ENCODE measurements at places on chromosomes 4 and X.

- peak overlapping the region; percentile 98 for H3K4me3 ChIP-seq
- peaks cover 15% of the 10 kb centered on the region for H3K36me3 ChIP-seq
- peaks cover 9% of the 10 kb centered on the region for H3K4me1 ChIP-seq
- no peaks in the 10 kb centered on the region for H3K27me3 ChIP-seq
These were observed 546 bp downstream of the ZRSR2 start for GRCh38 chrX:15790769-15791290.

GRCh38 chr4:61517144-61517543 is 317.0 kb downstream of the ADGRL3 start:
- H3K4me1 ChIP-seq, result no peaks in the 10 kb centered on the region
- H3K4me3 ChIP-seq, result no peak overlapping the region
- H3K27me3 ChIP-seq, result no peaks in the 10 kb centered on the region
- no peak overlapping the region for H3K27ac ChIP-seq
- DNase-seq, result no peak

DNA sequence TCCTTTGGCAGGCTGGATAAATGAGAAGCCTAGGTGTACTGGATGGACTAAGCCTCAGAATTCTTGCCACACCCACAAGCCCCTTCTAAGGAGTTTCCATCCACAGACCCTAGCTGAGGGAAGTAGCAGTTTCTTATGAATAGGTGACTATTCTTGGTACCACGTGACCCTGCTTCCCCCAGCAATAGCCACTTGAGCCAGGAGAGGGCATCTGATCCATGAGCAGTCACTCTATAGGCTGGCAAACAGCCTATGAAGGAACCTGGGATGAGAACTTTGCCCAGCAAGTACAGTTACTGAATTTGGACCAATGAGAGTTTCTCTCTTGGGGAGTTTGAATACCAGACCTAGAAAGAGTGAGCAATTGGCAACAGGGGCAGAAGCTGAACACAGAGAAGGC is 84.0 kb downstream of the RTL9 start:
- H3K36me3 ChIP-seq, result no peaks in the 10 kb centered on the region
- no peak overlapping the region for H3K27ac ChIP-seq
- H3K27me3 ChIP-seq, result peaks cover 81% of the 10 kb centered on the region
- no peak overlapping the region for H3K4me3 ChIP-seq
- H3K4me1 ChIP-seq, result no peaks in the 10 kb centered on the region

DNA sequence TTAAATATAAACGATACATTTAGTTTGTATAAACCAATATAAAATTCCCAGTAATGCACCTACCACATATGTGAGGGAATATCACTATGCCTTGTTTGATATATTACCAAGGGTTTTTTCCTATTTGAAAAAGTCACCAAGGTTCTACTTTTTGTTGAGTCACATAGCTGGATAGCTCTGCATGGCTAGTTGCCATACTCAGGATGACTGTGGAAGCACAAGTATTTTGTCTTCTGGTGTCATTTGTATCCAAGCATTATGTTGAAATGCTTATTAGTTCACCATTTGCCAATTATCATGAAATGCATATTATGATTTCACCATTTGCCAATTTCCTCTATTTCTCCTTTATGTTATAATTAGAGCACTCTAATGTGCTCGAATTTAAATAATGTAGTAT is 162.7 kb upstream of the TTC29 start:
- H3K27me3 ChIP-seq, result no peaks in the 10 kb centered on the region
- no peak for DNase-seq
- no peak overlapping the region for H3K4me3 ChIP-seq
- peaks cover 7% of the 10 kb centered on the region for H3K4me1 ChIP-seq

GRCh38 chr4:25874655-25875054 is 11.9 kb upstream of the SEL1L3 start:
- H3K27ac ChIP-seq, result no peak overlapping the region
- DNase-seq, result no peak
- H3K4me3 ChIP-seq, result no peak overlapping the region
- H3K4me1 ChIP-seq, result no peaks in the 10 kb centered on the region
- H3K36me3 ChIP-seq, result no peaks in the 10 kb centered on the region

DNA sequence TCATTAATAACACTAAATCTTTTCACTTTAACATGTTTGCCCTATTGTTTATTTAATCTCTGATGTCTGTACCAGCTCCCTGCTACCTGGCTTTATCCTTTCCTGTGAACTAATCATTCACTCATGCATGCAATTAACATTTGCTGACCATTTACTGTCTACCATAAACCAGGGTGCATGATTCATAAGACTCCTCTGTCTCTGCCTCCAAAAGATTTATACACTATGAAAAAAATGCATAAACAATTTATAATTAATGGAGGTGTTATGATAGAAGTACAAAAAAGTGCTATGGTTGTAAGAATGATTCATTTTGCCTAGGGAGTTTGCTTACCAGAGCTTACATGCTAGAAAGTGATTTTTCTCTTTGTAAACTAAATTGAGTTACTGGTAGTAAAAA is 24.5 kb upstream of the CPEB2 start:
- H3K36me3 ChIP-seq, result no peaks in the 10 kb centered on the region
- no peaks in the 10 kb centered on the region for H3K4me1 ChIP-seq
- H3K4me3 ChIP-seq, result no peak overlapping the region
- no peaks in the 10 kb centered on the region for H3K27me3 ChIP-seq

GRCh38 chrX:65723706-65724105 is 56.3 kb downstream of the MSN start:
- DNase-seq, result no peak
- H3K27ac ChIP-seq, result peak overlapping the region; percentile 34

DNA sequence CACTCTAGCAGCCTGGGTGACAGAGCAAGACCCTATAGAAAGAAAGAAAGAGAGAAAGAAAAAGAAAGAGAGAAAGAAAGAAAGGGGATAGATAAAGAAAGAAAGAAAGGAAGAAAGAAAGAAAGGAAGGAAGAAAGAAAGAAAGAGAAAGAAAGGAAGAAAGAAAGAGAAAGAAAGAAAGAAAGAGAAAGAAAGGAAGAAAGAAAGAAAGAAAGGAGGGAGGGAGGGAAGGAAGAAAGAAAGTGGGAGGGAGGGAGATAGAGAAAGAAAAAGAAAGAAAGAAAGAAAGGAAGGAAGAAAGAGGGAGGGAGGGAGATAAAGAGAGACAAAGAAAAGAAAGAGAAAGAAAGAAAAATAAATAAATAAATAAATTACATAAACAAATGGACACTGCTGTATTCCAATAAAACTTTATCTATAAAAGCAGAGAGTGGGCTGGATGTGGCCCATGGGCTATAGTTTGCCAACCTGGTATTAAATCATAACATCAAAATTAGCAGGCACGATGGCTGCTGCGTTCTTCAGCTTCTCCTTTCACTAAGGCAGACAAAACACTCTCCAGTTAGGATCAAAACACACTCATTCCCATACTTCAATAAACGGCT is 165.0 kb downstream of the ZNF674 start:
- peaks cover 2% of the 10 kb centered on the region for H3K4me1 ChIP-seq
- no peak for DNase-seq

GRCh38 chrX:22360129-22360528 is 87.4 kb downstream of the CBLL2 start:
- peaks cover 4% of the 10 kb centered on the region for H3K4me1 ChIP-seq
- H3K27me3 ChIP-seq, result no peaks in the 10 kb centered on the region
- DNase-seq, result no peak
- no peak overlapping the region for H3K4me3 ChIP-seq
- no peaks in the 10 kb centered on the region for H3K36me3 ChIP-seq

GRCh38 chr4:53500546-53500945 is 90.7 kb downstream of the LNX1 start:
- H3K27ac ChIP-seq, result no peak overlapping the region
- no peak overlapping the region for H3K4me3 ChIP-seq
- no peak for DNase-seq
- H3K27me3 ChIP-seq, result no peaks in the 10 kb centered on the region
- no peaks in the 10 kb centered on the region for H3K36me3 ChIP-seq

DNA sequence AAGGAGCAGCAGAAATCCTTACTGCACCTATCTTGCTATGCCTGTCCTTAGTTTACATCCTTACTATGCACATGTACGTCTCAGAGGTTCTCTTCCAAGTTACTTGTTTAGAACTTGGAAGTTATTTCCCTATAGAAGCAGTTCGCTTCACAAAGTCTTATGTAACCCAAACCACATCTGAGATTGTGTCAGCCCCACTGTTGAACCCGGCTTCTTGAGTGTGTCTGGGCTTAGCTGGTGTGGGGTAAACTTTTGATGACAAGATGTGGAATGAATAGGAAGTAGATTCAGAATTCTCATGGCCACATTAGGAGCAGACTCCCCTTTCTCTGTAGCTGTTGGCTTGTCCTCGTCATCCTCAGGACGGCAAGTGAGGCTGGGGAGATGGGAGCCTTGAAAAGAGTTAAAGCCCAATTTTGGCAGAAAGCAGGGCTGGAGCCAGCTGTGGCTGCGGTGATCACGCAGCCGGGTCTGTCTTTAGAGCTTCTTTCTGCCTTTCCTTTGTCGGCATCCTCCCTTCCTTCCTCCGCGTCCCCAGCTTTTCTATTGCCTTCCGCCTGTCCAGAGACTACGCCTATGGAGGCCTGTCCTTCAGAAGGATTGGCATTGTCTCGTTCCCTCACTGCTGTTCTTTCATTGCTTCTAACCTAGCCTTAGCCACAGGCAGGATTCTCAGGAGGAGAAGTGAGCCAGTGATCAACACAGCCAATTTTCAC is 23.0 kb upstream of the LIMCH1 start:
- H3K27ac ChIP-seq, result no peak overlapping the region
- H3K4me3 ChIP-seq, result no peak overlapping the region
- H3K4me1 ChIP-seq, result no peaks in the 10 kb centered on the region
- no peaks in the 10 kb centered on the region for H3K27me3 ChIP-seq

- peaks cover 22% of the 10 kb centered on the region for H3K4me1 ChIP-seq
- no peak overlapping the region for H3K27ac ChIP-seq
- H3K36me3 ChIP-seq, result no peaks in the 10 kb centered on the region
- no peak overlapping the region for H3K4me3 ChIP-seq
- no peak for DNase-seq
- no peaks in the 10 kb centered on the region for H3K27me3 ChIP-seq
These were observed 18.4 kb downstream of the SMS start for GRCh38 chrX:21958916-21959315.

DNA sequence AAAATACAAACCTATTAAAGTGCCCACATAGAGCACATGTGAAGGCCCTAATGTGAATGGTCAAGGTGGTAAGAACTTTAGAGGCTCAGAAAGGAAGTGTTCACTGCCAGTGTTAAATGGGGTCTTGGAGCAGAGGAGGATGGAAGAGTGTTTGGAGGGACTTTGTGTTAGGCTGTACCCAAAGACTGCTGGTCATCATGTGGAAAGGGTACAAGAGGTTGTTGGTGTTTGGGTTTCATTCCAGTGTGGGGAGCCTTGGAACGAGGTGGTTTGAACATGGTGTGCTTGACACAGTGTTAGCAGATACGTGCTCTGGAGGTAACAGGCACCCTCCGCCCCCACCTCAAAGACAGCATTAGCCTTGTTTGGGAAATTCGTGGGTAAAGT is 73.1 kb downstream of the RAPGEF2 start:
- peak overlapping the region; percentile 73 for H3K27ac ChIP-seq
- no peaks in the 10 kb centered on the region for H3K36me3 ChIP-seq
- peaks cover 28% of the 10 kb centered on the region for H3K4me1 ChIP-seq
- DNase-seq, result no peak
- H3K27me3 ChIP-seq, result no peaks in the 10 kb centered on the region

DNA sequence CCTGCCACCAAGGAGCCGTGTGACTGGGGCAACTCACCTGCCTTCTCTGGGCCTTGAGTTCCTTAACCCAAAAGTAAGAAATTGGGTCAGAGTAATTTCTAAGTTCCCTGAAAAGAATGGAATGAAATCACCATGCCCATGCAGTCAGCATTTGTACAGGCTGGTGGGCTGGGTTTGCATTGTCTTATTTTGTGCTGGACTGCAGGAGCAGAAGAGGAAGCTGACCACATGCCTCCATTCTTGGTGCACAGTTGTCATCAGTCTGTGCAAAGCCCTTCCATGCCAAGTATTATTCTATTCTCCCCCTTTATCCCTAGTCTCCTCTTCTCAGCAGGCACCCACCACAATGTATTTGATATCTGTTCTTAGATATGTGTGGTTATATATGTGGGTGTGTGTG is 56.3 kb downstream of the FHDC1 start:
- H3K27ac ChIP-seq, result no peak overlapping the region
- no peak for DNase-seq
- no peak overlapping the region for H3K4me3 ChIP-seq
- H3K4me1 ChIP-seq, result no peaks in the 10 kb centered on the region

DNA sequence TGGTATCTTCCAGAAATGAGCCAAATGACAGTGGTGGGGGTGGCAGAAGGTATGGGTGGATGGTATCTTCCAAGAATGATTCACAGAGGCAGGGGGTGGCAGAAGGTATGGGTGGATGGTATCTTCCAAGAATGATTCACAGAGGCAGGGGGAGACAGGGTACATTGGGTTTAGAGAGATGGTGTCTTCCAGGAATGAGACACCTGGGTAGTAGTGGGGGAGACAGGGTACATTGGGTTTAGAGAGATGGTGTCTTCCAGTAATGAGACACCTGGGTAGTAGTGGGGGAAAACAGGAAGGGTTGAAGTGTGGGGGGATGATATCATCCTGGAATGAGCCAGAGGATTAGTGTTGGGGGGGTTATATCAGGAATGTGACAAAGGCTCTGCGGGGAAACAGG is 62.0 kb downstream of the MAOA start:
- no peak overlapping the region for H3K4me3 ChIP-seq
- DNase-seq, result no peak
- H3K4me1 ChIP-seq, result no peaks in the 10 kb centered on the region
- H3K27ac ChIP-seq, result no peak overlapping the region
- H3K27me3 ChIP-seq, result no peaks in the 10 kb centered on the region

DNA sequence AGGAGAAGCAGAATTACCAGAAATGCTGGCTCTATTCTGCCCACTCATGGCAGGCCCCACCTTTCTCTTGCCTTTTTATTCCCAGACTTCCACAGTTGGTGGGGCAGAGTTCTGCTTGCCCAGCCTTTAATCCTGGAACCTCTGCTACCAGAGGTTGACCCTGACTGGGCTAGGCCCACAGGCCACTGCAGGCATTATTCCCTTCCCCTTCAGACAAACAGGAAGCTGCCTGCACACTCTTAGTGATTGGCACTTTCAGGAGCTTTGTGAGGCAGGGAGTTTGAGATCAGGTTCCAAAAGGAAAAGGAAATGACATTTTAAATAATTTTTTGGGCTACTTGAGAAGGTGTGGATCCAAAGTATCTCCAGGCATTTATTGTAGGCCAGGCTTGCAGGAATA is 18.8 kb downstream of the MSN start:
- no peaks in the 10 kb centered on the region for H3K27me3 ChIP-seq
- H3K4me1 ChIP-seq, result peaks cover 51% of the 10 kb centered on the region
- no peak for DNase-seq
- peak overlapping the region; percentile 20 for H3K27ac ChIP-seq

GRCh38 chrX:118497180-118497818 is 1.7 kb downstream of the DOCK11 start:
- H3K27ac ChIP-seq, result no peak overlapping the region
- H3K27me3 ChIP-seq, result no peaks in the 10 kb centered on the region
- peak overlapping the region; percentile 78 for H3K4me3 ChIP-seq
- H3K4me1 ChIP-seq, result no peaks in the 10 kb centered on the region
- H3K36me3 ChIP-seq, result no peaks in the 10 kb centered on the region
- DNase-seq, result no peak

GRCh38 chrX:15492469-15492868 is 664 bp downstream of the PIR start:
- no peak for DNase-seq
- H3K27ac ChIP-seq, result peak overlapping the region; percentile 7
- H3K4me3 ChIP-seq, result peak overlapping the region; percentile 76
- H3K4me1 ChIP-seq, result peaks cover 4% of the 10 kb centered on the region

Measured in osteoblast (primary cell).